Progenitor cell of endocrine pancreas (in vitro differentiated cells): ENCODE measurements at places on chromosomes 5 and 9. TPM values are rescaled to one million over a fixed set of nuclear protein-coding genes. Genes with fewer than 3 reads are reported as not detected.

Gene ABCA1
- total RNA-seq, result 34.1 and 41.1 TPM in 2 replicates

Gene CCT5
- 223 and 241 TPM in 2 replicates for total RNA-seq

Gene SV2C
- 0.27 and 0.48 TPM in 2 replicates for total RNA-seq

Gene CARTPT
- not detected in 2 replicates for total RNA-seq

Gene SPATA31D4
- total RNA-seq, result not detected in 2 replicates

DNA sequence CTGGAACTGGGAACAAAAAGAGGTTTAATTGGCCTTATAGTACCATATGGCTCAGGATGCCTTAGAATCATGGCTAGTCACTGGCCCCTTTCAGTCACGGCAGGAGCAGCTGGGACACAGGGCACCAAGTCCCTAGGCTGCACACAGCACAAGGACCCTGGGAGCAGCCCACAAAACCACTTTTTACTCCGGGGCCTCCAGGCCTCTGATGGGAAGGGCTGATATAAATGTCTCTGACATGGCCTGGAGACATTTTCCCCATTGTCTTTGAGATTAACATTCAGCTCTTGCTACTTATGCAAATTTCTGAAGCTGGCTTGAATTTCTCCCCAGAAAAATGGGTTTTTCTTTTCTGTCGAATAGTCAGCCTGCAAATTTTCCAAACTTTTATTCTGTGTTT, 1026.4 kb upstream of the COX7C start:
- no peak for DNase-seq

DNA sequence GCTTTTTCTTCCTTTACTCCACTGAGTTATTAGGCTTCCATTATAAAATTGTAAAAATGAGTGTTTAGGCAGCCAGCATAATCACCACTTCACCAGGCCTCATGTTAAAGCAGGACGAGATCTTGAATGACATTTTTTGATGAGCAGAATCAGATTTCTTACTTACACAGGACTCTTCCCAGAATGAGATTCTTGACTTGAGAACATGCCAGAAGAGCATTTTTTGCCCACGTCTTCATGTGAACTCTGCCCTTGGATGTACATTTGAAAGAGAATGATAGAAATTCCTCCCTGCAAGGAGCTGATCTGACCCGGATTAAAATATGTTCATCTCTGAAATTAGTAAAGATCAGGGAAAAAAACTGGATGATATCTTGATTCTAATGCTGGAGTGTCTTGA, 212.1 kb upstream of the ADRA1B start:
- DNase-seq, result no peak
